ENCODE measurements at places on chromosomes 16 and 17.
A peak's percentile ranks its signal among the peaks of the same experiment; 100 is the strongest.

DNA sequence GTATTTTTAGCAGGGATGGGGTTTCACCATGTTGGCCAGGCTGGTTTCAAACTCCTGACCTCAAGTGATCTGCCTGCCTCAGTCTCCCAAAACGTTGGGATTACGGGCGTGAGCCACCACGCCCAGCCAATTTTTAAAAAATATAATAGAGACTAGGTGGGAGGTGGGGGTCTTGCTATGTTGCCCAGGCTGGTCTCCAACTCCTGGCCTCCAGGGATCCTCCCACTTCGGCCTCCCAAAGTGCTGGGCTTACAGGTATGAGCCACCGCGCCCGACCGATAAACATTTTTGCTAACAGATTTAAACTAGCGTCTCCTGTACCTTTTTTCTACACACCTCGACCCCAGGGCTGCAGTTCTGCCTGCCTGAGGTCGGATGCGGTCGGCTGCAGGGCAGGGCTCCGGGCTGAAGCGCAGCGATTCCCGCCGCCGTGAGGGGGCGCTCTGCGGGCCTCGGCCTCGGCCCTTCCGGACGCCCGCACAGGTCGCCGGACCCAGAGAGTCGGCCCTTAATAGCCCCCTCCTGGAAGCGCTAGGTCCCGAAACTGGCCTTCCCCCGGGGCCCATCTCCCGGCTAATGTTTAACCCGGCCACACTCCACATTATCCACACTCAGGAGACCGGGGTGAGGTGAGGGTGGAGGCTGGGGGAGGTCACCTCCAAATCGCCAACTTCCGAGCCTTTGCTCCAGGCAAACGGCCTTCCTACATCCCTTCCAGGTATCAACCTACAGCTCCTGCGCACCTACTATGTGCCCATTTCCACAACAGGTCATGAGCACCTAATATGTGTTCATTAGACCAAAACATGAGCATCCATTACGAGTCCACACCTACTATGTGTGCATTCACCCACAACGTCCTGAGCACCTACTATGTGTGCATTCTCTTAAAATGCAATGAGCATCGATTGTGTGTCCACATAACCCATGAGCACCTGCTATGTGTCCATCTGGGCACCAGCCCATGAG, 2.0 kb upstream of the GLIS2 start:
- DNase-seq, result no peak

DNA sequence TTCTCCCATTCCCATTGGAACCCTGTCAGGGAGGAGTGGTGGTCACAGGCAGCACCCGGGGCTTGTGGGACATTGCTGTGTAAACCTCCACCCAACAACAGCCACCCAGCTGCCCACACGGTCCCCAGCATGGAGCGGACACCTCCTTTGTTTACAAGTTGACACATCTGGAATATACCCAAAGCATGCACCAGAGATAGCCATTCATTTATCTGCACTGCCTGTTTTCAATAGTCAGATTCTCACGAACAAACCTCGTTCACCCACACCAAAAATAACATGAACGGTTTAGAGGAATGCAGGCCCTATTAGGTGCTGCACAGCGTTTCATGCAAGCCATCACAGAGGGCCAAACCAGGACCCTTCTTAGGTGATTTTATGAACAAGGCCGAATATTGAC, 244.8 kb downstream of the FOXL1 start:
- no peak for DNase-seq

DNA sequence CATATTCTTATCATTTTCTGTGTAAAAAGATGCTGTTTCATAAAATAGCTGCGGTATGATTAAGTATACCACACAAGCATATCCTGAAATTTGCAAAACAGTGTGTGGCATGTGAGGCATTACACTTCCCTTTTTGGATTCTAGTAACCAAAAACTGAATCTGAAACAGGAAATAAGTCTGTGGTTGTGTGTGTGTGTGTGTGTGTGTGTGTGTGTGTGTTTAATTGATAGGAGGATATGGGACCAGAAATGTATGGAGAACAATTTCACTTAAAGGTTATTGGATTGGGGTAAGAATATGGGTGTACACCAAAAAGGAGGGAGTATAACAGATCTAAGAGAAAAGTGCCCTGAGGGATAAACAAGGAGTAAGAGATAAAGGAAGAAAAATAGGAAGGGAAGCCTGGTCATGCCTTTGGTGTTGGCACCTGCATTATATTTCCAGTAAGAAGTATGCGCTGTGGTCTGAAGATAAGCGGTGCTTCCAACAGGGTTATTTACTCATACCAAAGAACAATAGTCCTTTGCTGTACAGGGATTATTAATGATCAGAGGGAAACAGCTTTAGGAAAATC, 4.0 kb downstream of the LYRM1 start:
- peak; percentile 51 for DNase-seq

DNA sequence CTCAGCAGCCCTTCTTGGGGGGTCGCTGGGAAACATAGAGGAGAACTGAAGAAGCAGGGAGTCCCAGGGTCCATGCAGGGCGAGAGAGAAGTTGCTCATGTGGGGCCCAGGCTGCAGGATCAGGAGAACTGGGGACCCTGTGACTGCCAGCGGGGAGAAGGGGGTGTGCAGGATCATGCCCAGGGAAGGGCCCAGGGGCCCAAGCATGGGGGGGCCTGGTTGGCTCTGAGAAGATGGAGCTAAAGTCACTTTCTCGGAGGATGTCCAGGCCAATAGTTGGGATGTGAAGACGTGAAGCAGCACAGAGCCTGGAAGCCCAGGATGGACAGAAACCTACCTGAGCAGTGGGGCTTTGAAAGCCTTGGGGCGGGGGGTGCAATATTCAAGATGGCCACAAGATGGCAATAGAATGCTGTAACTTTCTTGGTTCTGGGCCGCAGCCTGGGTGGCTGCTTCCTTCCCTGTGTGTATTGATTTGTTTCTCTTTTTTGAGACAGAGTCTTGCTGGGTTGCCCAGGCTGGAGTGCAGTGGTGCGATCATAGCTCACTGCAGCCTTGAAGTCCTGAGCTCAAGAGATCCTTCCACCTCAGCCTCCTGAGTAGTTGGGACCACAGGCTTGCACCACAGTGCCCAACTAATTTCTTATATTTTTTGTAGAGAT, 3.4 kb downstream of the STH start:
- peak; percentile 79 for DNase-seq

- peak; percentile 52 for DNase-seq
Measured at GRCh38 chr17:76272541-76273444, 7.6 kb downstream of the UBALD2 start.

- DNase-seq, result no peak
Measured at GRCh38 chr17:63716426-63716825, 16.5 kb upstream of the LIMD2 start.

- no peak for DNase-seq
Measured at GRCh38 chr16:2845116-2845515, 12.9 kb downstream of the PRSS22 start.

DNA sequence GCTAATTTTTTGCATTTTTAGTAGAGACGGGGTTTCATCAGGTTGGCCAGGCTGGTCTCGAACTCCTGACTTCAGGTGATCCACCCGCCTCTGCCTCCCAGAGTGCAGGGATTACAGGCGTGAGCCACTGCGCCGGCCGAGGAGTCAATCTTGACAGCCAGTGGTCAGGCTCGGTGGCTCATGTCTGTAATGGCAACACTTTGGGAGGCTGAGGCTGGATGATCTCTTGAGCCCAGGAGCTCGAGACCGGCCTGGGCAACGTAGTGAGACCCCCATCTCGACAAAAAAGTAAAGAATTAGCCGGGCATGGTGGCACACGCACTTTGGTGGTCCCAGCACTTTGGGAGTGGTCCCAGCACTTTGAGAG, 608 bp upstream of the PGS1 start:
- no peak for DNase-seq

GRCh38 chr17:41529491-41529915, 1.4 kb upstream of the KRT19 start:
- DNase-seq, result no peak

- DNase-seq, result no peak
Measured at GRCh38 chr16:280005-280460, 358 bp upstream of the ARHGDIG start.

DNA sequence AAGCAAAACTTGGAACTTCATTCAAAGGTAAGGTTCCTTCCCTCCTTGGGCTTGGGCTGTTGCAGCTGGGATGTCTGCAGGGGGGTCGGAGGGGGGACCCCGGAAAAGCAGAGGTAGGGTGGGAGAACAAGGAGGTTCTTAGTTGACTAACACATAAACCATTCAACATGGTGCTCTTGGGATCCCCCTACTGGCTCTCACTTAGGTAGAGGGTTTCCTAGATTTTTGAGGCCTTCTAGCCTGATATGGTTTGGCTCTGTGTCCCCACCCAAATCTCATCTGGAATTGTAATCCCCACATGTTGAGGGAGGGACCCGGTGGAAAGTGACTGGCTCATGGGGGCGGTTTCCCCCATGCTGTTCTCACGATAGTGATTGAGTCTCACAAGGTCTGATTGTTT, 93.9 kb downstream of the RGS9 start:
- no peak for DNase-seq
